ENCODE measurements at places on chromosomes 5 and 9.

- DNase-seq: no peak
These were observed 28.9 kb upstream of the HNRNPA0 start for GRCh38 chr5:137782984-137783536.

GRCh38 chr5:8291641-8292040 lies 422.7 kb downstream of the MTRR start:
- DNase-seq: no peak

GRCh38 chr5:122844910-122845228 lies 544 bp upstream of the SNX24 start:
- DNase-seq: no peak

- no peak for DNase-seq
These were observed 867.7 kb downstream of the NR2F1-AS1 start for GRCh38 chr5:92713335-92713743.

DNA sequence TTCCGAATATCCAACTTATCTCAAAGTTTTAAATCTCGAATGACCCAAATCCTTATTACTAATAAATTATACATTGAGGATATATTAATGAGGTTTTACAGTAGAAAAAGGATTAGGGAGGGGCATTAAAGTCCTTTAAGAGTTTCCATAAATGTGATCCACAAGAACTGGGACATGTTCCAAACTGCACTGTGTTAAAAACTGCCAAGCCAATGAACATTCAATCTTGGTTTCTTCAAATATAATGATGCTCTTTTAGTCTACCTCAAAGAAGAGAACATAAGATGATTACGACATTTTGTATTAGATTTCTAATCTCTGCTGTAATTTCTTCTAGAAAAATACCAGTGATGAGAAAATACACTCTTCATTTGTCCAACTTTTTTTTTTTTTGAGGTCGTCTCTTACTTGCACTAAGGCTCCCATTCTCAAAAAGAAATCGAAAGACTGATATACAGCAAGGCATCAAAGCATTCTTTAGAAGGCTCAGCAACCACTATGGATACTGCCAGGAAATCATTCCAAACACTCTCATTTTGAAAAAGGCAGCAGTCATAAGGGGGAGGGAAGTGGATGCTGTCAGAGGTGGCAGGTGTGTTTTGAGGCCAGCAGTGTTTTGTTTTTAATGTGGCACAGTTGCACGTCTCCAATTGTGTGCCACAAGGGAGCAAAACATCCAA lies 1.7 kb downstream of the PTAR1 start:
- no peak for DNase-seq

DNA sequence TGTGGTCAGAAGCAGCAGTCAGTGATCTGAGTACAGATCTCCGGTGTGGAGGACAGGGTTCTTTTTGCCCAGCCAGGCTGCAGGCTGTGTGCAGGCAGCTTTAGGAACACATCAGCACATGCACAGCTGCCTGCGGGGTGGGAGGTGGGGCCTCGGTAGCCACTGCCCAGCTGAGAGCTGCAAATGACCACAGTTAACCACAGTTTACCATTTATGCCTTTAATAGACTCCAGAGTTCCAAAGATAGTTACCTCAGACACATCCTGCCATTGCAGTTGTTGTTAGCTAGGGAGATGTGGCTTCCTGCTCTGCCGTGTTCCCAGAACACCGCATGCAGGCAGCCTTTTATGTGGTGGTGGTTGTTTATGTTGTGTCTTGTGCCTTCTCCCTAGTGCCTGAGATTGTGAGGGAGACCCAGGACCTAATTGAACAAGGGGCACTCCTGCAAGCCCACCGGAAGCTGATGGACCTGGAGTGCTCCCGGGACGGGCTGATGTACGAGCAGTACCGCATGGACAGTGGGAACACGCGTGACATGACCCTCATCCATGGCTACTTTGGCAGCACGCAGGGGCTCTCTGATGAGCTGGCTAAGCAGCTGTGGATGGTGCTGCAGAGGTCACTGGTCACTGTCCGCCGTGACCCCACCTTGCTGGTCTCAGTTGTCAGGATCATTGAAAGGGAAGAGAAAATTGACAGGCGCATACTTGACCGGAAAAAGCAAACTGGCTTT lies 10.2 kb downstream of the EXOC3 start:
- DNase-seq: no peak

DNA sequence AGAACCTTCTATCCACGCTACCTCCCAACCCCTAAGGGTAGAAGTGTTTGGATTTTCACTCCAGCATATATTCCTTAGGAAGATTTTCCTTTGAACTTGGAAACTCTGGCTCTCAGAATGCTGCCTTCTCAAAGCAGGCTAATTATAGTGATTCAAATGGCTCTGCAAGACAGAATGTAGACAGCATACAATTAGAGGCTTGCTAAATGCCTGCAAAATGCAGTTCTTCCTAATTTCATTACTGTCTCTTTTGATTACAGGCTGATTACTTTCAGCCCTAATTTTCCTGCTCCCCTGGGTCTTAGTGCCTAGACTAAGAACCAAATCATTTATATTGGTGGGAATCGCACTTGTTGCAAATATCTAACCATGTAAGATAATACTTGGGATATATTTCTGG lies 50.8 kb downstream of the ANKDD1B start:
- no peak for DNase-seq

DNA sequence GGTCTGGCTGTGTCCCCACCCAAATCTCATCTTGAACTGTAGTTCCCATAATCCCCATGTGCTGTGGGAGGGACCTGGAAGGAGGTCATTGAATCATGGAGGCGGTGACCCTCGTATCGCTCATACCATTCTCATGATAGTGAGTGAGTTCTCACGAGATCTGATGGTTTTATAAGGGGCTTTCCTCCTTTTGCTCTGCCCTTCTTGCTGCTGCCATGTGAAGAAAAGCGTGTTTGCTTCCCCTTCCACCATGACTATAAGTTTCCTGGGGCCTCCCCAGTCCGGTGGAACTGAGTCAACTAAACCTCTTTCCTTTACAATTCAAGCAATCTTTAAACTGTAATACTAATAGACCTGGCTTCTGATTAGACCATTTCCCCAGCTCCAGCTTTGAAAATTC lies 92.2 kb upstream of the SARDH start:
- DNase-seq: no peak

- no peak for DNase-seq
These were observed 18.0 kb downstream of the NR5A1 start for GRCh38 chr9:124489222-124489621.

- no peak for DNase-seq
These were observed 67.6 kb downstream of the SMARCA2 start for GRCh38 chr9:2082772-2083171.

DNA sequence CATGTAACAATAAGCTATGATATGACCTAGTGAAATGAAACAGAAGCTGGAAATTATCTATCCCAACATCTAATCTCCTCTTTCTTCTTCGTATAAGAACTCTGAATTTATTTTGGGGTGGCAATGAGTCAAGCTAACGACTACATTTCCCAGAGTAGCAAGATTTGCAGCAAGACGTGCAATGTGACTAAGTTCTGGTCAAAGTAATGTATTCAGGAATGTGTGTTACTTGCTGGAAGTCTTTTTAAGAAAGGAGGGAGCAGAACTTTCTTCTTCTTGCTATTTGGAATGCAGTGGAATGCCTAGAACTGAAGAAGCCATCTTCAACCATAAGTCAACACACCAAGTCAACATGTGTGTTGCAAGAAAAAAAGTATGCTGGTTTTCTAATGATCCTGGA lies 406.6 kb upstream of the MEF2C start:
- no peak for DNase-seq

- no peak for DNase-seq
These were observed 3.6 kb upstream of the S1PR3 start for GRCh38 chr9:88987661-88988060.

- DNase-seq: no peak
These were observed 22.9 kb upstream of the CAVIN4 start for GRCh38 chr9:100554935-100555401.

GRCh38 chr5:97623441-97623840 lies 440.4 kb upstream of the RIOK2 start:
- no peak for DNase-seq

- no peak for DNase-seq
These were observed 75.4 kb upstream of the GDNF start for GRCh38 chr5:37915097-37915736.

DNA sequence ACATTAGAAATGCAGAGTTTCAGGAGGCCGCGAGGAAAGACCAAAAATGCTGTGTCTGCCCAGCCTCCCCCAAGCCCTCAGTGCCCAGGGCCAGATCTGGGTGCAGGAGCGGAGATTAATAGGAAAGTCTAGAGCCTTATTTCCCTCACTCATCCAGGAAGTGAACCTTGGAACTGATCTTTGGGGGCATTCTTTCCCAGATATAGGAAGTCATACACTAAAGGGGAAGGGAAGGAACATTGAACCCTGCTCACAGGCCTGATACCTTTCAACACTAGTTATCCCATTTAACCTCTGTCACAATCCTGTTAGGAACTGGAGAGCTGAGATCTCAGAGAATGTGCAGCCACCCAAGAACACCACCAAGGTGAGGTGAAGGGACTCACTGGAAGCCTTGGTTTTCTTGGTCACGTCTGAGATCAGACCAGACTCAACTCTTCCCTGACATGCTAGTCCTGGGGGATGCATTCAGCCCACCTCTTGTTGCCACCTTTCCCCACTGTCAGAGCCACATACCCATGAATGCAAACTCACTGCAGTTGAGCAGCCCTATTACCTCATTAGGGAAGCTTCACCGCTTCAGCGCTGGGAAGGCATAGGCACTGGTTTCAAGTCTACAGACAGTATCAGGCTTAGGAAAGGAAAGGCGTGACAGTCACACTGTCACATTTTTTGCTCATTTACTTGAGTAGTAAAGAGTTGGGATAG lies 95.0 kb downstream of the KIAA1958 start:
- no peak for DNase-seq

GRCh38 chr9:125484350-125485282 lies 222.4 kb downstream of the MAPKAP1 start:
- DNase-seq: no peak

DNA sequence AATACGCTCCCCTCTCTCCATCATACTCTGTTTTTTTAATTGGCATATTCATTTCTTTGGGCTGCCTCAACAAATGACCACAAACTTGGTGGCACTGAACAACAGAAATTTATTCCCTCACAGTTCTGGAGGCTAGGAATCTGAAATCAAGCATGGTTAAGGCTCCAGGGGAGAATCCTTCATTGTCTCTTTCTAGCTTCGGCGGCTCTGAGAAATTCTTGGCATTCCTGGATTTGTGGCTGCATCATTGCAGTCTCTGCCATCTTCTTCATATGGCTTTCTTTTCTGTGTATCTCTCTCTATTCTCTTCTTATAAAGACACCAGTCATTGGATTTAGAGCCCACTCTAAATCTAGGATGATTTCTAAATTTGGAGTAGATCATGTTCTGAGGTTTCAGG lies 10.9 kb upstream of the SLC24A2 start:
- DNase-seq: no peak

- DNase-seq: peak; percentile 93
These were observed 10.3 kb upstream of the CD180 start for GRCh38 chr5:67206929-67207328.

- DNase-seq: no peak
These were observed 34.9 kb downstream of the RFK start for GRCh38 chr9:76359365-76359764.

DNA sequence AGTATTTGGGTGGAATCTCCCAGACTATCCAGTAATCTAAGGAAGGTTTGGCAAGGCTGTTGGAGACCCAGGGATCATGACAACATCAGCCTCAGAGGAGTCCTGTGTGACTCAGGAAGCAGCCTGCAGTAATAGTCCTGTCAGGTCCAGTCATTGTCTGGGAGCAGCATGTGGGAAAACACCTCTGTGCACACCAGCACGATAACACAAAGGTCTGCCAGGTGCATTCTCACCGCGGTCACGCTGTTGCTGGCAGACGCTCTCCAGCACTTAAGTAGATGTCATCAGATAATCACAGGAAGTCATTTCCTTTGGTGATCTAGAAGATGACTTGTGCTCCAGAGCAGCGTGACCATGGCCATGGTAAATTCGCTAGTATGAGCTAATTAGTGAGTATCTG lies 99.2 kb upstream of the IQGAP2 start:
- DNase-seq: peak; percentile 33

DNA sequence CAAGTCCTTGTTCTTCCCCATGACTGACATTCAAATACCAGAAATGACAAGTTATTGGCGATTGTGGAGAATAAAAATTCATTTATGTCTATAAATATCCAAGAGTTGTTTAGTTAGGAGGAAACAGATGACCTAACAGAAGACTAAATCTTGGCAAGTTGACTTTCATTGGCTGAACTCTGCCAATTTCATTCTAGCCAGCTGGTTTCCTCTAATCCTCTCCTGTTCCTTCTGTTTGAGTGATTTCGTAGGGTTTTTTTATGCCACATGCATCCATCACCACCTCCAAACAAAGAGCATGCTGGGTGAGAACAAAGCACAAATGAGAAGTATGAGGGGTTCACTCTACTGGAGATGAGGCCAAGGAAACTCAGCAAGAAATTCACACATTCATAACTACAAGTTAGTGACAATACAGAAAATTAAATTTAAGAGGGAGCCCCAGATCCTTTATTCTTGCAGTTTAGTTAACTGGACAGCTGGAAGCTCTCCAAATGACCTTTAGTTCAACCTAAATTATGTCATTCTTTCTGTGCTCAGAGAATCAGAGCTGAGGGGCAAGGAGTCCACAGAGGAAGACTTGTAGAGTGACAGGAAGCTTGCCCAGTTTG lies 932.0 kb downstream of the TLE4 start:
- DNase-seq: no peak

DNA sequence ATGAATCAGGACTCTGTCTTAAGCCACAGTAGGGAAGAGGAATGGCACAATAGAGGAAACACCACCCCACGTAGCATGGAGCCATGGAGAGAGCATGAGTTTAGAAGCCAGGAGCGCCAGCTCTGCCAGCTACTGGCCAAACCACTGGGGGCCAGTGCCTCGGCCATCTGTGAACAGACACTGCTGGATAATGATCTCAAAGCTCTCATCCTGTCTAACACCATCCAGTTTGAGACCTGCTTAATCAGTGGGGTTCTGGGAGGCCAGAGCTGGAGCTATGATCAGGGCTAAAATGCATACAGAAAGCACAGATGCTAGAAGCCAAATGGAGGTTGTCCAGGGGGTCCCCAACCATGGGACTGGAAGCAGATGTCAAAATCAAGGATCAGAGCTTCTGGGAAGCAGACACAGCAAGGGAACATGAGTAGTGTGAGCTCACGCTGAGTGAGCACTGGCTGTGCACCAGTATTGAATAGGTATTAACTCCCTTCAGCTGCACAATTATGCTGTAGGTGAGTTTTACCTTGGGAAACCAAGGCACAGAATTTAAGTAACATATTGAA lies 92.7 kb downstream of the KCNIP1 start:
- no peak for DNase-seq

DNA sequence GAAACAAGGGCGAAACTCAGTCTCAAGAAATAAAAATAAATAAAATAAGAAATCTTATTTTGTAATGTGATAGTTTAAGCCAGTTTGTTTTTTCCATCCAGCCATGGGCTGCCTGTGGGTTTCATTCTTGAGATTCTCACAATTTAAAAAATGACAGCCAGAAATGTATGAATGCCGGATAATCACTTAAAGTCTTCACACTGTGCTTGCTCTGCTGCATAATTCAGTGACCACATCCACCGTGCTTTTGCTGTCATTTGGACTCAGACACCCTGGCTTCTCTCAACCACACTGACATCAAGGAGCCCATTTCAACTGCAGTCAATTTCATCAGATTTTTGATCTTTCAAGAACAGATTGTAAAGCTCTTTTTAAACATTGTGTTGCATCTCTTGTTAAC lies 61.0 kb upstream of the DAPK1 start:
- DNase-seq: no peak

GRCh38 chr5:144377207-144377606 lies 206.5 kb downstream of the KCTD16 start:
- DNase-seq: no peak

All from CD4-positive, alpha-beta T cell treated with Interleukin-6 at 100 ng/mL for 8 hours (primary cell).